Astrocyte of the hippocampus (primary cell): ENCODE measurements at places on chromosomes 2 and 18.

GRCh38 chr2:128809259-128809636, 490.6 kb upstream of the HS6ST1 start:
- no peak for DNase-seq

- DNase-seq: no peak
Observed at GRCh38 chr2:46306988-46307655, 9.9 kb downstream of the EPAS1 start.

GRCh38 chr2:210553373-210553772, 3.0 kb upstream of the CPS1 start:
- peak; percentile 55 for DNase-seq

DNA sequence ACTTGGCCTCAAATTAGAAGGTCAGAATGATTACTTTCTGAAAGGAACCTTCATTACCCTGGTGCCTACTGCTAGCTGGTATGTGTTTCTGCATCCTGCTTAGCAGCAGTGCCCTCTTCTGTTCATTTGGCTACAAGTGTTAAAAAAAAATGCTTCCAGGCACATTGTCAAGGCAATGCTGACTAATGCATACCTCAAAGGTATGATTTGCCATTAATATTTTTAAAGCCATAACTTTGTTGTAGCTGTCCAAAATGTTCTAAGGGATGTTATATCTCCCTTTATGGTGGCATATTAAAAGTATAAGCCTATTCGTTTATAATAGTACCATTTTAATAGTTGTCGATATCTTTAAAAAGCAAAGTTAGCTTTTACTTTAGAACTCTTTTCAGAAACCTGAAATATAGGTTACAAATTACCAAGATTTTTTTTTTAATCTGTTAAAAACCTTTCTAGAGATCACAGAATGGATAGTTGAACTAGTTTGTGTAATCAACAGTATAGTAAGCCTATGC, 52.0 kb upstream of the FAM171B start:
- DNase-seq: peak; percentile 81

DNA sequence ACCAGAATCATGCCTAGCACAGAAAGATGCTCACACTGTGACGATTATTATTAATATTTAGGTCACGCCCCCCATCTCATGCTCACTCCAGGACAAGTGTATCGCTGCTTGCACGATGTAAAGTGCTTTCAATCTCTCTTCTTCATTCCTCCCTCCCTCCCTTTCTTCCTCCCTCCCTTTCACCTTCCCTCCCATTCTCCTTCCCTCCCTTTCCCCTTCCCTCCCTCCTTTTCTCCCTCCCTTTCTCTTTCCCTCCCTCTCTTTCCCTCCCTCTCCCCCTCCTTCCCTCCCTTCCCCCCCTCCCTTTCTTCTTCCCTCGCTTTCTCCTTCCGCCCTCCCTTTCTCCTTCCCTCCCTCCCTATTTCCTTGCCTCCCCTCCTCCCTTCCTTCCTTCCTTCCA, 19.6 kb downstream of the TGOLN2 start:
- DNase-seq: no peak

DNA sequence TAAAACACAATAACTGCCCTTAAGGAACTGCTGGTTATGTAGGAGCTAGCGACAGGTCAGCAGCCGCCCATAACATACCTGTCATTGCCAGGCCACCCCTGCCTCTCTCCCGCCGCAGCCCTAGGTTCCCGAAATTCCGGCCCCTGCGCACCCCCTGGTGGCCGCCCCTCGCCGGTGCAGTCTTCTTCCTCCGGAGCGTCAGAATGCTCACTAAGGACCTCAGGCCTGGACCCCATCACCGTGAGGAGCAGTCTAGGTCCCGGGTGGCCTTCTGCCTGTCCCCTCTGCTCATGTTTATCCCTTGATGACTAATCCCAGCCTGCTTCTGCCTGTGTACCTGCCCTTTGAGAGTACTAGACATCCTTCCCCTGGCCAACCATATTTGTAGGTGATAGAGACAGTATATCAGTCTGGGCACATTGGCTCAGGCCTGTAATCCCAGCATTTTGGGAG, 115.7 kb upstream of the SLC1A4 start:
- DNase-seq: peak; percentile 85

DNA sequence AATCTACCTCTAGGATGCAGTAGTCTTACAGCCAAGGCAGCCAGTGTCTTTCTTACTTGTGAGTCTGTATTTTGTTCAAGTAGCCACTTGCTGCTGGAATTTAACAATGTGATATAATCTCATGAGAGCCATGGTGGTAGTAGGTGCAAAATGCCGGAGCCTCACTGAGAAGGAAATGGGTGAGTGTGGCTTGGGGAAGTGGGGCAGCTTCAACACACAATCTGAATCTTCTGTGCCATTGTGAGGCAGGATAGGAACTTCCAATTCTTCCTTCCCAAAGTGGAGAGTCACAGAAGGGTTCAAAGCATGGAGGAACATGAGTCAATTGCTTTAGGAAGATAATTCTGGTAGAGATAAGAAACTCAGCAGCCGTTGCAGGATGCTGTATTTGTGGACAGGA, 158.7 kb upstream of the APCDD1 start:
- no peak for DNase-seq

DNA sequence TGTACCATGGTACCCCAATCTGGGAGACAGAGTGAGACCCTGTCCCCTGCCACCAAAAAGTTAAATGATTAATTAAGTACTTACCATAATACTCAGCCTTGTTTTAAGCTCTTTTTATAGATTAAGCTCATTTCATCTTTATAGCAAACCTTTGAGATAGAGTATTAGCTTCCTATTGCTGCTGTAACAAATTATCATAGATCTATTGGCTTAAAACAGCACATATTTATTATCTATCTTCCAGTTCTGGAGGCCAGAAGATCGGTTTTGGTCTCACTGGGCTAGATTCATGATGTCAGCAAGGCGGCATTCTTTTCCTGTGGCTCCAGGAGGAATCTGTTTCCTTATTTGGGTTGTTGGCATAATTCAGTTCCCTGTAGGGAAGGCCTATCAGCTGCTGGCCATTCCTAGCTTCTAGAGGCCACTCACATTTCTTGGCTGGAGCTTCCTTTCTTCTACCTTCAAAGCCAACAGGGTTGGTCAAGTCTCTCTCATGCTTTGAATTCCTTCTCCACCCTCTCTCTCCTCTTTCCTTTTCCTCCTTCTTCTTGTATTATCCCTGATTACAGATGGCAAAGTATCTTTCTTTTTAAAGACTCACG, 13.7 kb upstream of the GREB1 start:
- DNase-seq: peak; percentile 20
